ENCODE measurements at places on chromosomes 13 and 19. TPM values are rescaled to one million over a fixed set of nuclear protein-coding genes. Genes with fewer than 3 reads are reported as not detected.

The MKNK2 gene
- 64.0 TPM for total RNA-seq

The IL17D gene
- total RNA-seq, result 0.16 TPM

The ZNF583 gene
- 11.8 TPM for total RNA-seq

The GJB2 gene
- total RNA-seq, result 0.12 TPM

The PRPF31 gene
- 41.4 TPM for total RNA-seq

The NUCB1 gene
- total RNA-seq, result 269 TPM

The PCDH8 gene
- not detected for total RNA-seq

The SIGLEC12 gene
- not detected for total RNA-seq

The CYP4F22 gene
- not detected for total RNA-seq
